ENCODE measurements at places on chromosomes 4 and X.

DNA sequence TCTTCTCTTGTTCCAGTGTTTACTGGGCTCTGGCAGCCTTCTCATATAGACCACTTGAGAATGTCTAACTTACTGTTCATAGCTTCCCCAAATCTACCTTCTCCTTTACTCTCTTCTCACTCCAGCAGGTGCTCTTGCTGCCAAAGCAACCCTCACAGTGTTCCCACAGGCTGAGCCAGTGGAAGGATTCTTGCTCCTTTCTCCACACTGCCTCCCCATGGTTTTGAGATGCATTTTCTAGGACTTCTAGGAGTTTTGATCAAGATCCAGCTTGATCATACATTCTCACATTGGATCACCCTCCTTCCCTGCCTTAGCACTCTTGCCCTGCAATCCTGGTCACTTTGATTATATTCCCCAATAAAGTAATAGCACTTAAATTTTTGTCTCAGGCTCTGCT, 230.8 kb downstream of the TMEM47 start:
- no peak for DNase-seq

DNA sequence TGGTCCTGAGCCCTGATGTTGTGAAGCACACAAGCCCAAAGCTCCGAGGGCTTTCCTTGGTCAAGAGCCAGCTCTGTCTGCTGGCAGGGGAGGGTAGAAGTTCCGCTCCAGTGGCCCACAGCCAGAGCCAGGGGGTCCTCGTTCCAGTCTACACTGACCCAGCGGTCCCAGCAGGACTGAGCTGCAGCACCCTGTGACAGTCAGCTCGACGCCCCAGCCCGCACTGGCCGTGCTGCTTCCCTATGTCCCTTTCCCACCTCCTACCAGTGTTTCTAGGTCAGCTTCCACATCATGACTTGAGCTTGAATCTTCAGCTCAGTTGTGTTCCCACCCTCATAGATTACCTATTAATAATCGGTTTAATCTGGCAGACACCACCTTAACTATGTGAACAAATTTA, 22.5 kb upstream of the DCTD start:
- DNase-seq, result no peak

GRCh38 chr4:78737035-78737434, 39.1 kb upstream of the BMP2K start:
- DNase-seq, result no peak

DNA sequence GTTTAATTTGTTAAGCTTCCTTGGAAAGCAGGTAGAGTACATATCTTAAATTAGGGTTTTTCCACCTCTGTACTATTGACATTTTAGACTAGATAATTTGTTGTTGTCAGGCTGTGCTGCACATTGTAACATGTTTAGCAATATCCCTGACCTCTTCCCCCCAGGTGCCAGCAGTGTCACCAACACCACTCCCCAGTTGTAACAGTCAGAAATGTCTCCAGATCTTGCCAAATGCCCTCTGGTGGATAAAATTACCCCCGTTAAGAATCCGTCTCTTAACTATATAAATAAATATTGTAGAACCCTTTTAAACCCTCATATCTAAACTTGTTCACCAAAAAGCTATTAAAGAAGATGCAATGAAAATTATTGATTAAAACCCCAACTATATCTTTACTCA, 161.5 kb downstream of the ARHGAP6 start:
- DNase-seq, result no peak

DNA sequence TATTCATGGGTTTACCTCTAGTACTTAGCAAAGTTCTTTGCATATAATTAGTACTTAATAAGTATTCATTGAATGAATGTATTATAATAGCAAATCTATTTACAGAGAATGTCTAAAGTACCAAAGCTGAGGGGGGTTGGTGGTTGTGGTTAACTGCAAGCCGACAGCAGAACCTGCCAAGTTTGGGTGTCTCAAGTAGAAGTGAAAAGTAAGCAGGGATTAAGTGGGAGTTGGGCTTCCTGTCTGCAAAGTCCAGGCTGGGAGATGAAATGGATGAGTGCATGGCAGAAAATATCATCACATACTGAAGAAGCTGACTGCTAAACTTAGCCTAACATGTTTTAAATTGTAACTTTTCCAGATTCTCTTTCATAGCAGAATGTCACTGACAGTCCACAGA, 169.6 kb downstream of the CAMK2D start:
- DNase-seq, result no peak

GRCh38 chr4:15378493-15378892, 49.3 kb upstream of the C1QTNF7 start:
- no peak for DNase-seq

Measured in midbrain (tissue), 1 donor.